Hypothalamus (tissue), 51 donors: ENCODE measurements at places on chromosomes 7 and 10.

DNA sequence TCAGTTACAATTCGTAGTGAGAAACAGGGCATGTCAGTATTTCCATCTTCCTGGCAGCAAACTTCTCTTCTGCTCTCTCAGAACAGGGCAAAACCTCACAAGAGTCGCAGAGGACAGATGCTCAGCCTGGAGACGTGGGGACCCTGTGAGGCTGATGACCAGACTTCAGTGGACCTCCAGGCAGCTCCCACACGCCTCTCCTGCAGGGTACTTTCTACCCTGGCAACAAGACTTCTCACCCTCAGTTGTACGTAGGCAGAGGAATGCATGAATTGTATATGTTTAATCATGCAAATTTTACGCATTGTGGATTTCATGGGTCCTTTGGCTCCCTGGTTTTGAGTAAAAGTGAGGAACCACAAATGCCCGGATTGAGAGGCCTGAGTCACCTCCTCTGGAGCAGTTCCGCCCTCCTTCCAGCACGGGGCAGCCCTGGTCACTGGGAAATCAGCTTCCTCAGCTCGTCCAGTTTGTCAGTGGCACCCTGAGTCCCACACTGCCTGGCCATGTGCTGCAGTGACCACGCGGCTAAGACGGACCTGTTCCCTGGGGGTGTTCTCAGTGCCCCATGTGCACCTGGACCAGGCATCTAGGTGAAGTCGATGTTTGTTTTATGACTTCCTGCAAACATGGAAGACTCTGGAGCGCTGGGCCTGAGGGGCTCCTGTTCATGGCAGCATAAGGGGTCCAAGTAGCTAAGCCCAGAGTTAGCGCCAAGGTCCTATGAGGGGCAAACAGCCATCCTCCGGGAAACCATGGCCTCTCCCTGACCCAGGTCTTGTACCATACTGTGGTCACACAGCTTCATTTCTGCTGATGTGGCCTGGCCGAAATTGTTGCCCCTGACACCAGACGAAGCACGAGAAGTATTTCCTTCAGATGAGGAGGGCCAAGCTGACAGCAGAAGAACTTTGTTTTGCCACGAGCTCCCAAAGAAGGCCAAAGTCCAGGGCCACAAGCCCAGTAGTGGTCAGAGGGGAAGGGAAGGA is 165.1 kb downstream of the TNS3 start:
- no peak for DNase-seq

DNA sequence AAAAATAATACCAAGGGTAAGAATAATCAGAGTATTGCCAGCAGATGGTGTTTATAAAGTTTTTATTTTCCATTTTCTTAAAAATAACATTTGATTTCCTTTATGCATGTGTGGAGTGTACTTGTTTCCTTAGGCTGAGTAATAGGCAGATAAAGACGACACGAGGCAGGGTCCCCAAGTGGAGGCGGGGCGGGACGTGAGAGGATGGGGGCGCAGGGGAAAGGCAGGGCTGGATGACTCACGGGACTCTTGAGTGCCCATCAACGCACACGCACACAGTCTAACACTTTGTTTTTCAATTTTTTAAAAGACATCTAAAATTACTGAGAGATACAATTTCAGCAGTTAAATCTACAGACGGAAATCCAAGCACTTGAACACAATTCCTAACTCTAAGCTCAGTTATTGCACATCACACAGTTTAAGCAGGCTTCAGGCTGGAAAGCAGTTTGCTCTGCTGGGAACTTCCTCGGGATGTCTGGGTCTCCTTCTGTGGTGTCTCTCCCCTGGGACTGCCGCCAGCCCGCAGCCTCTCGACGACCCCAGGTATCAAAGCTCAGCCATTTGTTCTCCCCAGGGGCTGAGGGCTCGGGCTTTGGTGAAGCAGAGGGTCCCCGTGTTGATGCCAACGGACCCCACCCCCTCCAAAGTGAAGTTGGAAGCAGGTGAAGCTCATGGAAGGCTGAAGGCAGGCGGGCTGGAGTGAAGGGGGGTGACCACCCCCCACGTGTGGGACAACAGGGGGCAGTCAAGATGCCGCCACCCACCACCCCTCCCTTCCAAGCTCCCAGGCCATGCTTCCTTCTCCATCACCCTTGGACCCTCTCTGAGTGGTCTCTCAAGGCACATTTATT is 29.1 kb downstream of the SPOCK2 start:
- no peak for DNase-seq

DNA sequence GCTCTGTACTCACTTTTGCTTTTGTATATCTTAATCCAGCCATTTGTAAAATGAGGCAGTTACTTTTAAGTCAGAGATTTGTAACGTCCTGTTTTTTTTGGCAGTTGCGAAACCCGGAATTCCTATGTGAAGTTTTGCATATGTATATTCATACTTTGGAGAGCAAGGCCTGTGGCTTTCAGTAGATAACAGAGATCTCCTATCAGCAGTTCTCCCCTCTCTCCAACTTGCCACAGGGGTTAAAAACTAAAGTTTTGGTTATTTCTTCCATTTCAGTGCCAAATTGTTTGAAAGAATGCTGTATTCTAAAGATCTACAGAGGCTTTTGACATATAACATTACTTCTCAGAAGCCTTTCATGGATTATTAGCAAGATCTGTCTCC is 102.4 kb downstream of the EXOC4 start:
- DNase-seq: no peak

- no peak for DNase-seq
Observed at GRCh38 chr10:71437537-71438092, 40.9 kb downstream of the CDH23 start.

DNA sequence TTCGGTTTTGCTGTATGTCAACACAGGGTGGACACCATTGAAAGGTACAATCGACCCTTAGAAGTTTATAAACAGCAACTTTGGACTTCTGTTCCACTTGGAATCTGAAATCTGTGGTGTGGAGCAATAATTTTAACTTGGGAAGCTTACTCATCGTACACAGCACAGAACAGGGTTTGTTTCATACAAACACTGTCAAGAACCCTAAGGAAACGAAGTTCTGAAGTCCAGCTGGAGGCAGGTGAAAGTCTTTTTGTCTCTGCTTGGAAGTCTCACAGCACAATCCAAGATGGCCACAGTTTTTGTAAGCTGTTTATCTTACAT is 31.5 kb downstream of the NMT2 start:
- no peak for DNase-seq

GRCh38 chr7:94335586-94335985 is 59.1 kb upstream of the COL1A2 start:
- DNase-seq: no peak

DNA sequence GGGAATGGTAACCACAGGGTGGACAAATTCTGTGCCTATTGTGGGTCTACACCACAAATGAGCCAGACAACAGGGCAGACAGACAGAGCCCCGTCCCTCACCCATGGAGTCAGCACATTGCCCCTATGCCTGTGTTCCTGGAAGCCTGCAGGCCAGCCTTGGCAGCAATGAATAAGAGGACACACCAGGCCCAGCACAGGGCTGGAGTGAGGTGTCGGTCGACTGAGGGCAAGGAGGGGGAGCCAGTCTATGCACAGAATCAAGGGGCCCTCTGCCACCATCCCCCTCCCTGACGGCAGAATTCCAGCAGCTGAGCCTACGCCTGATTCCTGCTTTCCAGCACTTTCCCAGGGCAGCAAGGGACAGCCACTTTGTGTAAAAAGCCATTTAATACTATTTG is 98.2 kb downstream of the CALN1 start:
- DNase-seq: peak; percentile 19

DNA sequence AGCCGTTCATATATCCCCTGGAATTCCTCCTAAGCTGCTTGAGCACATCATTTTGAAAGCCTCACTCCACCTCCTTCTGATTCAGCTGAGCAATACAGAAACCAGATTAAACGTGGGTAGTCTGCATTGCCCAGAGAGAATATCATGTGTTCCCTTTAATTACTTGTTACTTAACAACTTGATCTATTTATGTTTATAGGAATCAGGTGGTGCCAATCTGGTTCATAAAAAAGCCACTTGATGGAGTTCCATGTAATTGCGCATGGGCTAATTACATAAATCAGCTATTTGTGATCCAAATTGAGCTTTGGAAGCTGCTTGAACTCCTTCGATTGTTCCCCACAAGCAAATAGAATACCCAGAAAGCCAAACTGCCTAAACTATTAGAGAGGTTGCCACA is 114.7 kb upstream of the ADCY1 start:
- DNase-seq: no peak

DNA sequence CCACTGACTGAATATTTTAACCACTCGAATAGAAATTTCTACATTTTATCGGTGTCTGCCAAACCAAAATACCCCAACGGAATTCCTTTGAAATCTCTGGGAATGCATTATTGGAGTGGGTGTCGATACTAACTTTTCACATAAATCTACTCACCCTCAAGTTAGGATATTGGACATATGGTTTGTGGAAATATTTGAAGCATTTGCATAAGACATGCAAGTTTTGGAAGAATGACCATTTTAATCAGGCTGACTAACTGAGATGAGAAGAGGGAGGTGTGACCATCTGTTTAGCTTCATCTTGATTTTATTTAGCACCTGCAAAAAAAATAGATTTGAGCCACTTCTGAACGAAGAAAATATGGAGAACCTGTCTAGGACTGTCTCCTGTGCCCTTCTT is 61.2 kb downstream of the KLF6 start:
- DNase-seq: no peak

GRCh38 chr7:27917774-27918314 is 177.9 kb downstream of the TAX1BP1 start:
- no peak for DNase-seq

DNA sequence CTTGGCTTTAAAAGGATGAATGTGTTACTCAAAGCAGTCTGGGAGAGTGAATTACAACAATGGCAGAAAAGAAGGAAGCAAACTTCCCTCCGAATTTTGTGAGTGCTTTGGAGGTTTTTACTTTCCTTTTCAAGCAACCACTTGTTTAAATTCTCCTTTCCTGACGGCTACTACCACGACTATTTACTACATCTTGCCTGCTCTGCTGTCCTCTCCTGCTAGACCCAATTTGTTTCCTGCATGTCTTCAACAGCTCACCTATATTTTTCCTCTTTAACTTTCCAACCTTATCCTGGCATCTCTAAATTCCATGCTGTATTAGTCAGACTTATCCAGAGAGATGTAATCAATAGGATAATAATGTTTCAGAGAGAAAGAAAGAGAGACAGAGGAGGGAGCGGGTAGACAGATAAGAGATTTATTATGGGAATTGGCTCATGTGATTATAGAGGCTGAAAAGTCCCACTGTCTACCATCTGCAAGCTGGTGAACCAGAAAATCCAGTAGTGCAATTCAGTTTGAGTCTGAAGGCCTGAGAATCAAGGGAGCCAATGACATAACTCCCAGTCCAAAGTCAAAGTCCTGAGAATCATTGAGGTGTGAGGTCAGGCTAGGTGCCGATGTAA is 42.8 kb upstream of the SLC13A1 start:
- no peak for DNase-seq

DNA sequence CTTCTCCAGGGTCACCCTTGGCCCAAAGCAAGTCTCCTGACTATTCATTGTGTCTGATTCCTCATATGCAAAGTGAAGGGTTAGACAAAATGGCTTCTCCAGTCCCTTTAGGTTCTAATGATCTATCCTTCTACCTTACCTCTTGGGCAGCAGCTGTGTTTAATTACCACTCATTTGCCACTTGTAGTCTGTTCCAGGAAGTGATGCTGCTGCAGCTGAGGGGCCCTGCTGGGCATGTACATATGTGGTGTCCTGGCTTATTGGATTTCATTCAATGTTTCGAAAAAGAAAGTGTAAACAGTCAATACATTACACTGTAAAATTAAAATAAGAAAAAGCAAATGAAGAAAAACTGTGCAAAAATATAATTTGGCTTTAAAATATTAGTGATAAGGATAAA is 36.6 kb downstream of the SCIN start:
- DNase-seq: no peak

- no peak for DNase-seq
Observed at GRCh38 chr10:131196176-131196885, 115.2 kb downstream of the TCERG1L start.

DNA sequence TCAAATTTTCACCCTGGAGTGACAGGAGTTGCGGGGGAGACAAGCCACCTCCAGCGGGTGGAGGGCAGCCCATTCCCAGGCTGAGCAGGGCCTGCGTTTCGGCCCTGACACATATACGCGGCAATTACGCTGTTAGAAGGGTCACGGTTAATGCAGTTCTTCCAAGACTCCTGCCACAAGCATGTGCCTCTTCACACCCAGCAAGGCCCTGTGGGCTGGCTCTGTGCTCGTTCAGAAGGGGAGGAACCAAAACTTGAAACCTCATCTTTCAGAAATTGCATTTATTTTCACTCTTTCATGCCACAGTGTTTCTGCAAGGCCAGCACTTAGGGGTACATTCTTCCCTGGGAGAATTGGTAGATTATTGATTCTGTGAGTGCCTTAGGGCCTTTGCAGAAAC is 24.7 kb downstream of the LRMDA start:
- DNase-seq: no peak

DNA sequence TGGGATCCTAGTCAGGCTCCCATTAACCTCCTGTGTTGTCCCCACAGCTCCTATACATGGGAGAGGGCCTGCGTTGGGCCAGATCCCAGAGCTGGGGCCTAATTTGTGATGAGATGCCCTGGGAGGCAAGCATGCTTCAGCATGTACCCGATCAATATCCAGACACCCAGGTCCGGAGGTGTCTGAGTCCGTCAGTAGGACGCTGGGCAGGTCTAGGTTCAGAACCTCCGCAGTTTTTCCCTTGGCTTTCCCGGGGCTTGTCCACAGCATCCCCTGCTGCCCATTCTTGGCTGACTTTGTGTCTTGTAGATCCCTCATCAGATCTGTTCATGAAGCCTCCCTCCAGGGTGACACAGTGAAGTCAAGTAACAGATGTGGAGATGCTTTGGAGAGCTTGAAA is 32.7 kb upstream of the RBAK start:
- DNase-seq: no peak

GRCh38 chr10:64271983-64272382 is 750.8 kb downstream of the REEP3 start:
- no peak for DNase-seq

DNA sequence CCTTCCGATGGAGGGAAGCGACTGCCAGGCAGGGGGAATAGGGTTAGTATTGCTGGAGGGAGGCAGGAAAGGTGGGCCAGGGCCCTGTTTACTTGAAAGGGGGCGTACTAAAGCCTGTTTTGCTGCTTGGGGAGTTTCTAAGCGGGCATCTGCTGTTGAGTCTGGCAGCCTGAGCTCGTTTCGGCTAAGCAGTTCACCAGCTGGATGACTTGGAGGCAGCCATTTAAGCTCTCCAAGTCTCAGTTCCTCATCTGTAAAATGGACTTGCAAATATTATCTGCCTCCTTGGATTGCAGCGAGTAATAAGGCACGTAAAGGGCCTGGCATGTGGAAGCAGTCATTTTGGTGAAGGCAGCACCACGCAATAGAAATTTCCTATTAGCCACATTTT is 44.0 kb downstream of the LDB3 start:
- DNase-seq: no peak

GRCh38 chr10:127797339-127797738 is 60.4 kb downstream of the FOXI2 start:
- no peak for DNase-seq

DNA sequence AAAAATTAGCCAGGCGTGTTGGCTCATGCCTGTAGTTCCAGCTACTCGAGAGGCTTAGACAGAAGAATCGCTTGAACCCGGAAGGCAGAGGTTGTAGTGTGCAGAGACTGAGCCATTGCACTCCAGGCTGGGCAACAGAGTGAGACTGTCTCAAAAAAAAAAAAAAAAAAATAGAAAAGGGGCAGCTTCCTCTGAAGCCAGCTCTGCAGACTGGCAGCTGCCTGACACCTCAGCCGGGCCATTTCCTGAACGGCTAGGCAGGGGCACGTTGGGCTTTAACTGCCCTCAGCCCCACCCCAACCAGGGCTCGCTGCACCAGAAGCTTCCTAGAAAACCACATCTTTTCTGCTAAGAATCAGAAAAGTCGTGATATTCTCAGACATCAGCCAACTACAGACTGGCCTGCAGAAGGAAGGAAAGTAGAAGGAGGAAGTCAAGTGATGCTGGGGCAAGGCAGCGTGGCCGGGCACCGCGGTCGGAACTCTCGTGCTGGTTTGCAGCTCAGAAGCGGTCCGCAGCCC is 38.0 kb downstream of the PRKAG2 start:
- DNase-seq: no peak
